ENCODE measurements at places on chromosomes 3 and 15.
A peak's percentile ranks its signal among the peaks of the same experiment; 100 is the strongest.

- DNase-seq: no peak
These were observed 157.9 kb upstream of the HES1 start for GRCh38 chr3:193978030-193978429.

DNA sequence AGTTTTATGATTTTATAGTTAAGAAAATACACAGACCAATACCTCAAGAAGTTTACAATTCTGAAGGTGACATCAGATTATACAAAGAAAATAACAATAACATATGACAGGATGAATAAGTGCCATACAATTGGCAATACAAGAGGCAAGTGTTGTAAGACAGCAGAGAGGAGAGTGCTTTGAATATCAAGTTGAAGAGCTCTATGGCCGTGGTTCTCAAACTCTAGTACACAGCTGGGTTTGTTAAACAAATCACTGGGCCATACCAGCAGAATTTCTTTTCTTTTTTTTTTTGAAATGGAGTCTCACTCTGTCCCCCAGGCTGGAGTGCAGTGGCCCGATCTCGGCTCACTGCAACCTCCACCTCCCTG is 167.1 kb upstream of the NECTIN3 start:
- no peak for DNase-seq

DNA sequence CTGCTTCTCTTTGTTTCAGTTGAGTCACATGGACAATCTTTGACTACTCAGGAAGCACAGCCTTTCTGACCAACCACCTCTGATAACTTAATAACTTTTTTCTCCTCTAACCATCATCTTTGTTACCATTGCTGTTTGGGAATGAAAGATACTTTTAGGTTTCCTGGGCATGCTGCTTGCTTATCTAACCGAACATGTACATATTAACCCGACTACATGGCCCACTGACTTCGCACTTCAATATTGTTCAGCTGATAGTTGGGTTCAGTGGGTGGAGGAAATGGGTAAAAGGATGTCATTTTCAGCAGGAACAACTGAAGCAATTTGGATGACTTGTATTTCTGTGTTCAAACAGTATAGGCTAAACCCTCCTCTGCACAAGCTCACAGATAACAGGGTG is 214.3 kb downstream of the SQOR start:
- no peak for DNase-seq

DNA sequence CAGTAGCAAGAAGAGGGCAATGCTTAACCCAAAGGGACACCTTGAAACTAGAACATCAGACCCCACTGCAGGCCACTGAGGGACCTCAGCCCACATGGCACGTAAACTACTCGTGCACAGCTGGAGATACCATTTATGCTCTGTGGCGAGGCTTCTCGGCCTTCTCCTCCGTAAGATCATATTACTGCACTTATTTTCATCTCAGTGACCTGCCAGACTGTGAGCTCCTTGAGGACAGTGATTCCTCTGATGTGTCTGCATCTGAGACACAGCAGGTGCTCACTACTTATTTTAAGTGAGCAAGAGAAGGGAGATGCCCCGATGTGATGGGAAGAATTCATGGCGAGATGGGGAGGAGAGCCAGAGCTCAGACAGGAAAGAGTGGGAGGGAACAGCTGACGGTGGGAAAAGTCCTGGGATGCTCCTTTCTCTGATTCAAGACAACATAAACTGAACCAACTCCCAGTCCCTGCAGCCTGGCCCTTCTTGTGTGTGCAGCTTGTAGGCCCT is 137.6 kb downstream of the RPLP1 start:
- no peak for DNase-seq

DNA sequence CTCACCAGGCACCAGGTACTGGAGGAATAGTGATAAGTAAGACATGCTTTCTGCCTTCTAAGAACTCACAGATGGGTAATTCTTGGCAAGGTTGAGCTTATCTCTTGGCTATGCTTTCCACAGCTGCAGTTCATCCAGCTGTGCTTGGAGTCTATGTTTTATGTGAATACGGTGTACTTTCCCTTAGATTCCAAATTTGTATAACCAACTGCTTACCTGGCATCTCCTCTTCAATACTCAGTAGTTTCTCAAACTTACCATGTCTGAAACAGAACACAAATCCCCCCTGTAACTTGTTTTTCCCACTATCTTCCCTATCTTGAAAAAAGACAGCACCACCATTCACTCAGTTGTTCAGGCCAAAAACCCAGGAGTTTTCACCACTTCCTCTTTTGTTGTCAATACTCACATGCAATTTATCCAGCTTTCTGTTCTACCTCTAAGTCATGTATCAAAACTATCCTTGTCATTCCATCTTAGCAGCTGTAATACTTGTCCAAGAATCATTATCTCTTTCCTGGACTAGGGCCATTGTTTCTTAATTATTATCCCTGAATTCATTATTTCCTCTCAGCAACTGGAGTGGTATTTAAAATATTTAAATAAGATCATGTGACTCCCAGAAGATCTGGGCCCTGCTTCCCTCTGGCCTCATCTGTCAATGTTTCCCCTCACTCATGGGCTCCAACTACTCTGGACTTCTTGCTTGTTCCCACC is 32.6 kb downstream of the COL6A5 start:
- DNase-seq: peak; percentile 9

DNA sequence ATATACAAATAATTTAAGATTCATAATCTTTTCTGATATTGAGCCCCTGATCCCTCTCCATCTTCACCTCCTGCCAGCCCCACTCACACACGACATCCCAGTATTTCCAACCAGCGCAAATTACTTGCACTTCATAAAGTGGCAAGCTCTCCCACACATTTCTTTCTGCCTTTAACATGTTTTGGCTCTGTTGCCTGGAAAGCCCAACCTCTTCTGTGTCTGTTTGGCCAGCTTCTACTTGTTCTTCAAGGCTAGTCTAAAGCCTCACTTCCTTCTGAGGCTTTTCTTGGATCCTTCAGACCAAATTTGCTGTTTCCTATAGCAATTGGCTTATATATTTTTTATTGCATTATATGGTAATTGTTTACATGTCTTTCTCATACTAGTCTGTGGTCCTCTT is 5.1 kb upstream of the TM6SF1 start:
- DNase-seq: no peak

DNA sequence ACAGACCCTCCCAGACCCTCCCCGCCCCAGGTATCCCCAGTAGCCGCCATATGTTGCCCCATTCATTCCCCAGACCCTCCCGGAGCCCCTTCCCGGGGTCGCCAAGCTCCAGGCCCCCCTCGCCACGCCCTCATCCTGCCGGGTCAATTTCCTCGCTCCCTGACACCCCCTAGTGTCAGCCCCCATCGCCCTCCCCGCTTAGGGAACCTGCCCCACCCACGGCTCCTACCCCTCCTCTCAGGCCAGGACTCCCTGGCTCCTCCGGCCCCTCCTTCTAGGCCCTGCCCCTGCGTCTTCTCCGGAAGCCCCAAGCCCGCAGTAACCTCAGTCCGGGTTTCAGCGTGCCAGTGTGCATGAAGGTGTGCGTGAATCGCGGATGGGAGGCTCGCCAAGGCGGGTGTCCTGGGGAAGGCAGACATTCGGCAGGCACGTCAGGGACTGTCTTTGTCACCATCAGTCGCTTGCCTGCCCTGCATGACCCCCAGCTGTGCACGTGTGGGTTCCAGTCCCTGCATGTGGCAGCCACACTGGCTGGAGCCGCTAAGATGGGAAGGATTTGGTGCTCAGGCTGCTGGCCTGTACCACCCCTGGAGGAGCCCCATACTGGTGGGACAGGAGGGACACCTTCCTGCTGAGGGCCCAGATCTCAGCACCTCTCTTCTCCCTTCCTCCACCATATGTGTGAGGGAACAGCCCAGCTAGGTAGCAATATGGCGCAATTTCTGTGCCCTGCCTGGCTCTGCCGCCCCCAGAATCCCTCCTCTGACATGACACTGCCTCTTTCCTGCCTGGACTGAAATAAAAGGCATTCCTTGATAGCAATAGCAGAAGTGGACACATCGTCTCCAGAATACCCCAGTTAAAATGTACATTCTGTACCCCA is 693 bp downstream of the DISP2 start:
- DNase-seq: peak; percentile 56

DNA sequence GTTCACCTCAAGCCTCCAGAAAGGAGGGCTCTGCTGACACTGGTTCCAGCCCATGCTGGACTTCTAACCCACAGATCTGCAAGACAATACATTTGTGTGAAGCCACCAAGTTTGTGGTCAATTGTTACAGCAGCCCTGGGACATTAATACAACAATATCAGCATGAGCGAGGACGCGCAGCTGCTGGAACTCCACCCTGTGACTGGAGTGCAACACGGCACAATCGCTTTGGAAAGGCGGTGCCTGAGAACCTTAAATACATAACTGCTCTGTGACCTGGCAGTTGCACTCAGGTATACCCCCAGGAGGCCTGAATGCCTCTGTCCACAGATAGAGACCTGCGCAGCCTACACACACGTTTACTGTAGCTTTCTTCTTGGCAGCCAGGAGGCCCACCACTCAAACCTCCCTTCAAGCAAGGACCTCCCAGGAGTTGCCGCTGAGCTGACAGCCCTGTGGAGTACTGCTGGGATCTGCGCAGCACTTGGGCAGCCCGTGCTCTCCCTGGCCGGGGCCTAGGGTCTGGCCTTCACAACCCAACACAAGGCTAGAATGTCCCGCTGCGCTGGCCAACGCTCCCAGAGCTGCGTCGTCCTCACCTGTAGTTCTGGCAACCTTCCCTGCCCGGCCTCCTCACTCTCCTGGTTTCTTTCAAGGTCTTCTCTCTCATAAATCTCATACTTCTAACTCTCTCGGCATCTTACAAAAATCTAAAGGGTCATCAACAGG is 8.3 kb downstream of the MRPS25 start:
- DNase-seq: no peak

DNA sequence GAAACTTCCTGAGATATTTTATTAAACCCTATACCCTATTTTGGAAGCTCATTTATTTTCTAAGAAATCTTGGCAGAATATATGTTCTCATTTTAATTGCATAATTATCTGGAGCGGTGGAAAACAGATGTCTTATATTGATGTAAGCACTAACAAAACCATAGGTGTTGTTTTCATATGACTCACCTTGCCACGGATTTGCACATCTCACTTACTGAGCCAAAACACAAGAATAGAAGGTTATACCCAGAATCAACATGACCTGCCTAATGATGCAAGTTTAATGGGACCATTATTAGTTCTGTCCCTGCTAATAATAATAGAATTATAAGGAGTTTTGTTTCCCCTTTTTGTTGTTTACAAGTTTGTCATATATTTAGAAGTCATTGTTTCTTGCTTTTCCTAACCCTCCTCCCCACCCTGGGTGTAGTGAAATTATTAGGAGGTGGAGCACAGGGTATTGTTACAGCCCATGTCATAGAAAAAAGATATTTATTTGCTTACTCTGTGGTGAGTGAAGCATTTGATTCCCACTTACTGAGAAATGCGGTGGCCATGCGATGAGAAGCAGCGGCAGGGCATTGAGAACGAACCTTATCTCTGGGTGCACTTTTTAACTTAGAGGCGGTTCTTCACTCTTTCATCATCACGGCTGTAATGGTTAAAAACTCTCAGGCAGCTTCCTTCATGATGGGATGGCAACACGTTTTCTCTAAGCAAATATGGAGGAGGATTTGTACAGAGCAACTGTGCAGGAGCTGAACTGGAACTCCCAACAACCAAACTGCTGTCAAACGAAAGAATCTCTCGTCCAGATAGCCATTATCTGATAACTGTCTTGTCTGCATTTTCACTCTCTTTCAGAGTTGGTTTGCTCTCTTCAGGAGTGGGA is 521 bp downstream of the IL5RA start:
- DNase-seq: no peak

GRCh38 chr3:136650461-136650860 is 101.7 kb downstream of the STAG1 start:
- DNase-seq: no peak

DNA sequence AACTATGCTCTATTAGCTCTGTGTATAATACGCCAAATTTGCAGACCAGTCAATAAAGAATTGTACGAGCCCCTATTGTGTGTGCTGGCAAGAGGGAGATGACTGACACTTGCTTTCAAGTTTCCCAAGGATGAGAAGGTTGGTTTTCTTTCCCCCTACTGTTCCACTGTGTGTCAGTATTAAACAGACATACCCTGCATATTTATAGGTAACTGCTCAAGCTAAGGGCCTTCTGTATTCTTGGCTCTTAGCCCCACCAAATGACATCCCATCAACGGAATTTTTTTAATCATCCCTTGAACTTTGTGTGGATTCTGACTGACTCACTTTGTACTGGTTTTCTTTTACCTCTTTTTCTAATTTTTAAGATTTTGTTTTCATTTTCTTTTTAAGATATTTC is 60.6 kb upstream of the GYG1 start:
- no peak for DNase-seq

- DNase-seq: no peak
These were observed 7.0 kb upstream of the HAPLN3 start for GRCh38 chr15:88902221-88902835.

- DNase-seq: peak; percentile 63
These were observed 67.2 kb downstream of the CACNA2D2 start for GRCh38 chr3:50436114-50436674.

DNA sequence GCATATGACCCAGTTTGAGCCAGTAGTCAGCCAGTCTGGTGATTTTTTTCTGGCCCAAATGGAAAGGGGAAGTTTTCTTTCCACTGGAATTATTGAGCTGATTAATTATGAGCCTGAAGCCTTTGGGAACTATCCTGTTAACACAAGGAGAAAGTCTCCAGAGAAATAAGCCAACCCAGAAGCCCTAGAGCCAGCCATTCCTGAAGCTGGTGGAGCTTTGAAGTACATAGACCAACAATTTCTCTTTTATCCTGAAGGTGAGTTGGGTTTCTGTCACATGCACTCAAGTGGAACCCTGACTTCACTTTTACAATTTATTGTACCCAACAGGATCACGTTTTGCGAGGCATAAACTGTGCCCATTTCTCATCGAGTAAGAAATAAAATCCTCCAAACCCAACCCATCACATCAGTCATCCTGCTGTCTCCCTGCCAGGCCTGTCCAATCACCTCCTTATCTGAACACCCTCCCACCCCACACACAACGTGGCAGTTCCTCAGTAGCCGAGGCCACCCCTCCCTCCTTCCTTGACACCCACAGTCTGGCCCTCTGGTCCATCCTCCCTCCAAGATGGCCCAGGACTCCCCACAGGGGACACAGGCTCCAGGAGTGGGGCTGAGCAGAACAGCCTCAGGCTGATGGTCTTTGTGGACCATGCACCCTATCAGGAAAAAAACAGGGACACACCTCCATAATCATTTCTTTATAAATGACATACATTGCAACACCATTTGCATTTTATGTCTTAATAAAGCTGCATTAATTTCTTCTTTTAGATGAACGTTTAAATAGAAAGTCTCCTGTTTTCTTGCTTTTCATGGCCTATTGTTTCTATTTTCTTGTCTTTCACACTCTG is 55.7 kb upstream of the GATA2 start:
- DNase-seq: no peak

- peak; percentile 89 for DNase-seq
These were observed 13.9 kb upstream of the USP3 start for GRCh38 chr15:63490345-63491034.

DNA sequence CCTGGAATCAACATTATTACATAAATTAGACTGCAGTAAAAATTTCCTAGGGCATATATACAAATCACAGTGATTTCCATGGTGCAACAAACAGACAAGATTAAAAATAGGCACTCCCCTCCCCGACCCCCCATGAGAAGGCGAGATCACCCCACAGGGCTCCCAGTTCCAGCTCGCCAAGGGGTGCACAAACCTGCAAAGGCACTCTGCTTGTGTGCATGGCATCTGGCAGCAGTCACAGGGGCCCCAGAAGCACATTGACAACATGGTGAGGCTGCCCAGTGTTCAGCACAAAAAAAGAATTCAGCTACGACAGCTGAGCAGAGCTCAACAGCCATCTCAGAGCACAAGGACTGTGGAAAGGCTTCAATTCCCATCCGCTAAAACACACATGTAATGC is 19.2 kb upstream of the CERS3 start:
- no peak for DNase-seq
